Activated T-cell treated with anti-CD3 and anti-CD28 coated beads, Interleukin-2, amount 50 U/mL, for 72 hours (primary cell): ENCODE measurements at places on chromosomes 13 and 19. TPM values are rescaled to one million over a fixed set of nuclear protein-coding genes. Genes with fewer than 3 reads are reported as not detected.
A peak's percentile ranks its signal among the peaks of the same experiment; 100 is the strongest.

- no peaks in the 10 kb centered on the region for H3K27me3 ChIP-seq
- no peak overlapping the region for H3K27ac ChIP-seq
- DNase-seq: no peak
- no peaks in the 10 kb centered on the region for H3K36me3 ChIP-seq
Measured at GRCh38 chr19:13610039-13610691, 103.9 kb upstream of the CACNA1A start.

PTGIR gene
- 32.4 TPM for total RNA-seq

GRCh38 chr19:50214699-50215543 lies 11.5 kb downstream of the MYH14 start:
- H3K4me1 ChIP-seq: no peaks in the 10 kb centered on the region
- H3K36me3 ChIP-seq: no peaks in the 10 kb centered on the region
- no peak overlapping the region for H3K27ac ChIP-seq
- H3K4me3 ChIP-seq: no peak overlapping the region
- peaks cover 6% of the 10 kb centered on the region for H3K27me3 ChIP-seq

DNA sequence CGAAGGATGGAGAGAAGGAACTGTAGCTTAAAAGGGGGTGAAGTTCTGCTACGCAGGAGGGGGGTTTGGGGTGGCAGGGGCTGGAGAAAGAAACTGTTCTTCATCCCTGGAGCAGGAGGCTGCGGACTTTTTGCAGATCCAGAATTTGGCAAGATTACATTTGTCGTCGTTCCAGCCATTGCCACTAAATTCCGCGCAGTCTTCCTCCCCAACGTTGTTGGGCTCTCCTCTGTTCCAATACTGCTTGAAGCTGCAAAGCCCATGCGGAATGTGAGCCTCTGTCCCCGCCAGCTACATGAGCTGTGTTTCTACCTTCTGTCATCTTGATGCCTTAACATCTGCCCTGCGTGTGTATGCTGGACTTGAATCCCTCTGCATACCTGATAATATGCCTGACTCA lies 4.3 kb downstream of the CD209 start:
- no peak for DNase-seq
- no peak overlapping the region for H3K27ac ChIP-seq
- peaks cover 3% of the 10 kb centered on the region for H3K36me3 ChIP-seq
- peaks cover 70% of the 10 kb centered on the region for H3K27me3 ChIP-seq
- no peak overlapping the region for H3K4me3 ChIP-seq
- H3K4me1 ChIP-seq: peaks cover 11% of the 10 kb centered on the region

DNA sequence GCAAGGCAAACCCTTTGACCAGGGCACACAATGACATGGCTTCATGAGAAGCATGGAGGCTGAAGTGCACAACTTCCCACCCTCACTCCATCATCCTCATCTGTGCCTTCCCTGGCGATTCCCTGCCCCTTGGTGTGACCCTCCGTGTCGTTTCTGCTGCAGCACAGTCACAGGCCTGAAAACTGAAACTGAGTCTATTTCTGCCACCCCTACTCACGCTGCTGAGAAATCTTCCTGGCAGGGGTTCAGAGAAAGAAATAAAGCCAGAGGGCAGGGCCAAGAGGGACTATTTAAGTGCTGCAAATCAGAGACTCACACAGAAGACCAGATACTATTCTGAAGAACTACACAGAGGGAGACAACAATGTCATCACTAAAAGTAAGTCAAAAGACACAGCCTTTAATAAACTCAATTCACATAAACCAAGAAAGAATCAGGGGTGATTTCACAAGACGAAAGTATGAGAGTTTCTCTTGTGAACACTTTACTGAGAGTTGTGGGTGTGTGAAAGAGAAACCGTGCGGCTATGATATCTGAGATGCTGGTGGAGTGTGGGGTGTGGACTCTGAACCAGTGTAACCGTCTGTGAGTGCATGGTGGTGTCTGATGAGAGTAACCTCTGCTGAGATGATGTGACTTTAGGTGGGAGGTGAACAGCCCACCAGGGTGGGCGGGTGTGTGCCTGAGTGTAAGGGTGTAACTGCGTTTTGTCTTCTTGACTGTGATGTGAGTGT lies 23.5 kb downstream of the LGALS16 start:
- H3K4me1 ChIP-seq: peaks cover 51% of the 10 kb centered on the region
- H3K27ac ChIP-seq: peak overlapping the region; percentile 89
- DNase-seq: peak; percentile 72
- no peaks in the 10 kb centered on the region for H3K27me3 ChIP-seq
- H3K4me3 ChIP-seq: peak overlapping the region; percentile 79

- H3K4me1 ChIP-seq: no peaks in the 10 kb centered on the region
- H3K4me3 ChIP-seq: no peak overlapping the region
- no peak for DNase-seq
- no peaks in the 10 kb centered on the region for H3K27me3 ChIP-seq
- H3K36me3 ChIP-seq: no peaks in the 10 kb centered on the region
- no peak overlapping the region for H3K27ac ChIP-seq
Measured at GRCh38 chr13:90187478-90188350, 1159.8 kb upstream of the MIR17HG start.

GRCh38 chr19:13613447-13613846 lies 107.2 kb upstream of the CACNA1A start:
- peaks cover 7% of the 10 kb centered on the region for H3K4me1 ChIP-seq
- H3K27me3 ChIP-seq: peaks cover 25% of the 10 kb centered on the region
- no peak for DNase-seq
- H3K4me3 ChIP-seq: no peak overlapping the region
- no peaks in the 10 kb centered on the region for H3K36me3 ChIP-seq
- H3K27ac ChIP-seq: no peak overlapping the region

PSG11 gene
- not detected for total RNA-seq

DNA sequence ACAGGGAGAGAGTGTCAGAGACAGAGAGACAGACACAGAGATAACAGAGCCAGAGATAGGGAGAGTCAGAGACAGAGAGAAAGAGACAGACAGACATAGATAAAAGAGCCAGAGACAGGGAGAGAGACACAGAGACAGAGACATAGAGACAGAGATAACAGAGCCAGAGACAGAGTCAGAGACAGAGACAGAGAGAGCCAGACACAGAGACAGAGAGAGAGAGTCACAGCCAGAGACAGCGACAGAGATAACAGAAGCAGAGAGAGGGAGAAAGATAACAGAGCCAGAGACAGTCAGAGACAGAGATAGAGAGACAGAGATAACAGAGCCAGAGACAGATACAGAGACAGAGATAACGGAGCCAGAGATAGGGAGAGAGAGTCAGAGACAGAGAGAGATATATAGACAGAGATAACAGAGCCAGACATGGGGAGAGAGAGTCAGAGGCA lies 865 bp upstream of the TNFSF9 start:
- H3K27ac ChIP-seq: peak overlapping the region; percentile 5
- H3K36me3 ChIP-seq: peaks cover 2% of the 10 kb centered on the region
- peak overlapping the region; percentile 85 for H3K4me3 ChIP-seq
- peaks cover 36% of the 10 kb centered on the region for H3K4me1 ChIP-seq
- DNase-seq: no peak

PRX gene
- total RNA-seq: 3.4 TPM

DNA sequence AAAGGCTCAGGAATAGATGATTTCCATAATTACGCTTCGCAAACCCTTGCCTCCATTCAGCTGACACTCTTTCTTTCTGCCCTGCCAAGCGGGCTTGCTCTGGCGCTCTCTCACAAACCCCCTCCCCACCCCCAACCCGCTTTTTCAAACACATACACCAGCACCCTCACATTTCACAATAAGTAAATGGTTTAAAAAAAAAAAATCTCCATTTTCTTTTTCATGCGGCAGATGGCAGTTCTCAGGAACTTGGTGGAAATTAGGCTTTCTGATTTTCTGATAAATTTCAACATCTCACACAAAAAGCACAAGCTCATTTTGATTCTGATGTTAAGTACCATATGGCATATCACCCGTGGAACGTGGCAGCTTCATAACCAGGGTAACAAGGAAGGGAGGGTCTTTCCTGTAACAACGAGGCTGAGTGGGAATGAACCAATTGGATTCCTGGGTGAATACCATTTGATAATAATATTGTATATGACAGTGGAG lies 43.8 kb downstream of the C13orf42 start:
- no peaks in the 10 kb centered on the region for H3K36me3 ChIP-seq
- H3K27me3 ChIP-seq: peaks cover 5% of the 10 kb centered on the region
- H3K27ac ChIP-seq: no peak overlapping the region
- H3K4me1 ChIP-seq: peaks cover 5% of the 10 kb centered on the region
- DNase-seq: no peak

NDFIP2 gene
- total RNA-seq: 114 TPM

DNA sequence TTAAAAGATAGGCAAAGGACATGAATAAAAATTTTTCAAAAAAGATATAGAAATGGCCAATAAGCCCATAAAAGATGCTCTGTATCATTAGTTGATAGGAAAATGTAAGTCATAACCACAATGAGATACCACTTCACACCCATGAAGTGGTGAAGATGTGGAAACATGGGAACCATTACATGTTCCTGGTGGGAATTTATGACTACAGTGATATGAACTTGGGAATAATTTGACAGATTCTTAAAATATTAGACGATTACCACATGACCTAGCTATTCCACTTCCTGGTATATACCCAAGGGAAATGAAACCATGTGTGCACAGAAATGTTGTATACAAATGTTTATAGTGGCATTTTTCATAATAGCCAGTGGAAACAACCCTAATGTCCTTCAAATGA lies 232.2 kb downstream of the GGACT start:
- no peaks in the 10 kb centered on the region for H3K27me3 ChIP-seq
- DNase-seq: no peak
- H3K36me3 ChIP-seq: no peaks in the 10 kb centered on the region
- H3K4me1 ChIP-seq: no peaks in the 10 kb centered on the region
- no peak overlapping the region for H3K4me3 ChIP-seq

GRCh38 chr13:97526556-97526955 lies 92.6 kb downstream of the RAP2A start:
- H3K4me1 ChIP-seq: no peaks in the 10 kb centered on the region
- H3K27ac ChIP-seq: no peak overlapping the region
- H3K36me3 ChIP-seq: no peaks in the 10 kb centered on the region
- DNase-seq: no peak
- H3K4me3 ChIP-seq: no peak overlapping the region

- no peak overlapping the region for H3K4me3 ChIP-seq
- DNase-seq: no peak
- H3K27ac ChIP-seq: no peak overlapping the region
- no peaks in the 10 kb centered on the region for H3K27me3 ChIP-seq
- peaks cover 52% of the 10 kb centered on the region for H3K4me1 ChIP-seq
Measured at GRCh38 chr19:39546599-39546998, 6.6 kb upstream of the EID2 start.

ZNF730 gene
- total RNA-seq: 1.2 TPM

- peaks cover 25% of the 10 kb centered on the region for H3K4me1 ChIP-seq
- no peak for DNase-seq
- H3K4me3 ChIP-seq: no peak overlapping the region
- no peaks in the 10 kb centered on the region for H3K27me3 ChIP-seq
Measured at GRCh38 chr19:5897189-5897969, 6.2 kb downstream of the NDUFA11 start.

GRCh38 chr13:43086181-43086580 lies 62.8 kb downstream of the DNAJC15 start:
- H3K27ac ChIP-seq: no peak overlapping the region
- H3K4me3 ChIP-seq: no peak overlapping the region

- no peaks in the 10 kb centered on the region for H3K27me3 ChIP-seq
- H3K4me1 ChIP-seq: peaks cover 66% of the 10 kb centered on the region
Measured at GRCh38 chr13:46179491-46179908, 2.5 kb downstream of the LCP1 start.

DAND5 gene
- total RNA-seq: 0.32 TPM

DNA sequence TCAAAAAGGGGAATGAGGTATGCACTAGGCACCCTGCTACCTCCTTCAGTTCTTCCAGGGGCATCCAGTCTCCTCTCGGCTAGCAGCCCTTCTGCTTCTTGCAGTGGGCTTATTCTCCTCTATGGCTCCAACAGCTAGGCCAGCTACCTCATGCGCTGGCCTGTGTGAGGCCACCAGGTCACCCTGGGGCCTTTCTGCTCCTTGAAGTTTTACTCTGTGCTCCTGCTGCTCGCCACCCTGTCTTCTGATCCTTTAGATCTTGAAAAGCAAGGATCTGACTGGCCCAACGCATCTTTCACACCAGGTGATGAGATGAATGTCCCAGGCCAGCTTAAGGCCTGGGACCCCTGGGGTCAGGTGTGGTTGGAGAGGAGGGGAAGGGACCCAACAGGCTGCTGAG lies 66.2 kb downstream of the RUBCNL start:
- peak overlapping the region; percentile 92 for H3K4me3 ChIP-seq
- H3K27me3 ChIP-seq: no peaks in the 10 kb centered on the region
- peak overlapping the region; percentile 97 for H3K27ac ChIP-seq
- DNase-seq: no peak
- peaks cover 43% of the 10 kb centered on the region for H3K4me1 ChIP-seq
- H3K36me3 ChIP-seq: peaks cover 4% of the 10 kb centered on the region

DNA sequence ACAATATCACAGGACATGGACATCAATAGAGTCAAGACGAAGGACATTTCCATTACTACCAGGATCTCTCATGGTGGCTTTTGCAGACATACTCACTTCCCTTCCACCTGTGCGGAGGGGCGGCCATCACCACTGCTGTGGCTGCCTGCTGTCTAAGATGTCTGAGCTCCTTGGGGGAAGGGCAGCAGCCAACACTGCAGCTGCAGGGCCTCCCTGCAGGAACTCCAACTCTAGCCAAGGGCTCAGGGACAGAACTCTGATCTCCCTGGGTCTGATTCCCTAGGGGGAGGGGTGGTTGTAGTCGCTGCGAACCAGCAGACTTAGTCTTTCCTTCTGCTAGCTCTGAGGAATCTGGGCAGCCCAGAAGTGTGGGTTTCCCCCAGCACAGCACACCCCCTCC lies 78.9 kb upstream of the ANKRD10 start:
- H3K4me3 ChIP-seq: no peak overlapping the region
- H3K27ac ChIP-seq: no peak overlapping the region
- H3K27me3 ChIP-seq: peaks cover 55% of the 10 kb centered on the region

CCL25 gene
- not detected for total RNA-seq

- H3K4me1 ChIP-seq: peaks cover 73% of the 10 kb centered on the region
- no peaks in the 10 kb centered on the region for H3K27me3 ChIP-seq
- H3K27ac ChIP-seq: peak overlapping the region; percentile 25
- peak overlapping the region; percentile 89 for H3K4me3 ChIP-seq
Measured at GRCh38 chr19:40611096-40611495, 9.9 kb downstream of the LTBP4 start.

WDR87 gene
- total RNA-seq: not detected

DNA sequence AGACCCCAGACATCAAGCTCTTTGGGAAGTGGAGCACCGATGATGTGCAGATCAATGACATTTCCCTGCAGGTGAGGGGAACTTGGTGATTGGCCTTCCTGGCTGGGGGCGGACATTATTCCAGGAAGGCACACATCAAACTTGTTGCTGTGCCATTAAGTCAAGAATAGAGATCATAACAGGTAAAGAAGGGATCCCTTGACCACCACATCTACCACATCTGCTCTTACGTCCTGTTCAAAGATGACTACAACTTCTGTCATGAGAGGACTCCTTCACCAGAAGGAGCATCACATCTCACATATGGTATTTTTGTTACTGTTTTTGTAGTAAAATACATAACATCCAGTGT lies 1.1 kb downstream of the RPS5 start:
- H3K36me3 ChIP-seq: peaks cover 8% of the 10 kb centered on the region
- peak overlapping the region; percentile 97 for H3K27ac ChIP-seq
- H3K4me1 ChIP-seq: peaks cover 39% of the 10 kb centered on the region
- H3K4me3 ChIP-seq: peak overlapping the region; percentile 96

- H3K36me3 ChIP-seq: peaks cover 9% of the 10 kb centered on the region
- no peak overlapping the region for H3K27ac ChIP-seq
- no peaks in the 10 kb centered on the region for H3K27me3 ChIP-seq
- H3K4me1 ChIP-seq: no peaks in the 10 kb centered on the region
- H3K4me3 ChIP-seq: no peak overlapping the region
- DNase-seq: no peak
Measured at GRCh38 chr19:45352914-45353796, 12.6 kb downstream of the KLC3 start.

SLC17A7 gene
- 0.42 TPM for total RNA-seq
